HT1080 (cell line): ENCODE measurements at places on chromosomes 7 and 10.

GRCh38 chr7:69922026-69922803, 323.9 kb downstream of the AUTS2 start:
- no peak for DNase-seq

DNA sequence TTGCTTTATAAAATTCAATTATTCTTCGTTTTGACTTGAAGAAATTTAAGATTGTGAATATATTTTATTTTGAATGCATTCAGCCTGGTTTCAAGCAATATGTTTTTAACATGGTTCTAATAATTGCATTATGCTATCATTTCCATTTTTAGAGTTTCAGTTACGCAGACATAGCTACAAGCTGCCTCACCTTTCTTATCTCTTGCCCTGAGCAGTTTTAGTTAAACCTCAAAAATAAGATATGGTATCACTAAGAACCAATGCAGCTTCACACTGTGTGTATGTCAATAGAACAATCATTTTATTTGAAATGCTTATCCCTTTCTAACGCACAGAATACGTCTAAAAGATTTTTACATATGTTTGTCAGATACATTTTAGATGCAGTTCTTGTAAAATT, 632.6 kb upstream of the KCND2 start:
- DNase-seq: no peak

DNA sequence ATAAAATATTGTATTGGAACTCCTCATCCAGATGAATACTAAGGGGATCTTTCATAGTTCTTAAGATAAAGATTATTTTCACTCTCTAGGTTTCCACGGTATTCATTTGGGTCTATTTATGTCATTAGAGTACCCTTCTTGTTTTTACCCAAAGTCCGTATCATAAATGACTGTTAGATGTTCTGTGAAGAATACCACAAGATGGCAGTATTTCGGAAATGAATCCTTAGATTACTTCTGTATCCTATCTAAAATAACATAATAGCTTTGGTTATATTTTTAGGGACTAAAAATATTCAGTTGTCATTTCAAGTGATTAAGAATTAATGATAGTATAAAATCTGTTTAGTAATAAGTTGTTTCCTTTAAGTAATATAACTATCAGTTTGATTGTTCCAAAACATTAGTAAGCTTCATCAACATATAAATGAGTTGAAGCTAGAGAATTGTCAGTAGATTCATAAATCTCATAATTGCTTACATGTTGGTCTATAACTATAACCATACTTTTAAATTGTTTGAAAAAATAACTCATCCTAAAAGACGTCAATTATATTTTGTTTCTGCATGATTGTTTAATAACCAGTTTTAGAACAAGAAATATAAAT, 337.5 kb upstream of the KCND2 start:
- DNase-seq: peak; percentile 12

DNA sequence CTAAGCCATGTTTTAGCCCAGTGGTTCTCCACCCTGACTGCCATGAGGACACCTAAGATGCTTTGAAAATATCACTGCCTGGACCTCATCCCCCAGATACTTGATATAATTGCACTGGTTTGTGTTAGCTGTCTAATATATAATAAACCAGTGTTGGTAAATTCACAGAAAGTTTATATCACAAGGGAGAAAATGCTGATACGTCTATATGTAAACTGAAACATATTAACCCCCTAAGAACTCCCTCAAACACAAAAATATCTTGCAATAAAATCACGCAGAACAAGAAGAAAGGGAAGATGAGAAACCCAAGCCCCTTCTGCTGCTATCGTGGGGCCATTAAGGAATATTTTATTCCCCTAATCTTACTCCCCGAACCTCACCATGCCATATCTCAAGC, 8.2 kb downstream of the IMMP2L start:
- DNase-seq: no peak

- DNase-seq: no peak
Observed at GRCh38 chr7:117808341-117808757, 64.9 kb downstream of the CTTNBP2 start.

DNA sequence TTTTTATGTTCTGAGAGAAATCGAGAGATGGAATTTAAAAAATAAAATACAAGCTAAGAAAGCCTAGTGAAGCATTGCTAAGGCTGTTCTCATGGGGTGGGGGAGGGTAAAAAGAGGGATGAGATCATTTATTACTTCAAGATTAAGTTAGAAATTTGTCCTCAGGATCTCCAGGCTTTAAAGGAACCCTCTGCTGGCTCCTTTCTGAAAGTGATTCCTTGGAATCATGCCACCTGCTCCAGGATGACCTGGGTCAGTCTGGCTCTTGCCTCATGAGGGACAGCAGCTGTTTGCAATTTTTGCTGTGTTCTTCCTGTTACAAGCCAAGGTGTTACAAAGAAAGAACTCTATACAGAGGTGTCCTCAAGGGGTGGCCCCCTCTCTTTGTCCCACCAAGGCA, 69.8 kb downstream of the CDK1 start:
- DNase-seq: no peak

- no peak for DNase-seq
Observed at GRCh38 chr7:45568536-45569289, 5.5 kb upstream of the ADCY1 start.

GRCh38 chr7:7756577-7756976, 38.2 kb upstream of the RPA3 start:
- no peak for DNase-seq
